Posterior vena cava (tissue), 2 donors: ENCODE measurements at places on chromosomes 3 and 15. TPM values are rescaled to one million over a fixed set of nuclear protein-coding genes. Genes with fewer than 3 reads are reported as not detected.

GRCh38 chr3:187878772-187879518 lies 133.7 kb upstream of the BCL6 start:
- no peak for DNase-seq

DNA sequence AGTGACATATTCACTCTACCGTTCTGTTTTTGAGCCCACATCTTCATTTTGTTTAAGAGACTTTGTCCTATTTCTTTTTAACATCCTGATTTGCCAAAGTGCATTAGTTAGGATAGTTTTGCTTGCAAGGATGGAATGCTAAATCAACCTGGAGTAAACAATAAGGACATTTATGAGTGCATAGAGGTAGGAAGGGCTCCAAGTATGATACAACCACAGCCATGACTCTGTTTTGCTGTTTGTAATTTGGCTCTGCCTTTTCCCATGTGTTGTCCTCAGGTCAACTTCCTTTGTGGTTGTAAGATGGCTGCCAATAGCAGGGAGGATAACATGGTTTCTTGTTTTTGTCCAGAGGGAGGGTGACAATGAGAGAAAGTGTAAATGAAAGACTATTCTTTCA lies 66.4 kb upstream of the GOLIM4 start:
- no peak for DNase-seq

DNA sequence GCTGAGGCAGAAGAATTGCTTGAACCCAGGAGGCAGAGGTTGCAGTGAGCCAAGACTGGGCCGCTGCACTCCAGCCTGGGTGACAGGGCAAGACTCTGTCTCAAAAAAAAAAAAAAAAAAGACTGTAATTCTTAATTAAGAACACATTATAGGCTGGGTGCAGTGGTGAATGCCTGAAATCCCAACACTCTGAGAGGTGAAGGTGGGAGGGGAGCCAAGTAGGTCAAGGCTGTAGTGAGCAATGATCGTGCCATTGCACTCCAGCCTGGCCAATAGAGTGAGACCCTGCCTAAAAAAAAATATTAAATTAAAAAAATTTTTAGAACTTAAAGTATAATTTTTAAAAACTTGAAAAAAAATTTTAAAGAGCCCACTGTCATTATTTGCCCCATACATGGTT lies 13.4 kb upstream of the ARPIN start:
- no peak for DNase-seq

Gene PLCH1
- 0.05 TPM for total RNA-seq

Gene TNNC1
- total RNA-seq, result 3.5 TPM

GRCh38 chr3:133038089-133038730 lies at the start of gene TMEM108:
TMEM108 (plus strand) TSS chr3:133038391.
- DNase-seq, result peak; percentile 91

DNA sequence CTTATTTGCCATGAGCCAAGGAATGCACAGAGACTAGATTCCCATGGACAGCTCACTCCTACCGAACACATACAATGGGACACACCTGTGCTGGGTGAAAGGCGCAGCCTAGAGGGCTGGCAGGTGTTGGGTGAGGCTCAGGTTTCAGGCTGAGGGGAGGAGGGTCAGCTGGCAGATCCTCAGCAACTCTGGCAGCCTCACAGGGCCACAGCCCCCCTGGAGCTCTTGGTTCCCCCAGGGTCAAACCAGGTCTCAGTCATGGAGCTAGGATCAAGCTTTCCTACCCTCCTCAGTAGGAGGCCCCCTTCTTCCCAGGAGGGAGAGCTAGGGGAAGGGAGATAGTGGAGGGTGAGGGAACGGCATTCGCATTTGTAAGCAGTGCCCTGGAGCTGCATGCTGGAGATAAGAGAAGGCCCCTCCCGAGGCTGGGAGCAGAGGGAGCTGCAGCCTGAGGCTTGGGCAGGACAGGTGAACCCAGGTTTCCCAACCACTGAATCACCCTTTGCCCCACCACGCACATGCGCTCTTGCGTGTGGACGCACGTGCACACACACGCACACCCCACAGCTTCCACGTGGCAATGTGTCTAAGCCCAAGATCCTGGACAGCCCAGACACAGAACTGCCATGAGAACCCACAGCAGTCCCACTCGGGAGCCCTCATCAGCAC lies 26.3 kb upstream of the TFRC start:
- DNase-seq, result peak; percentile 59

DNA sequence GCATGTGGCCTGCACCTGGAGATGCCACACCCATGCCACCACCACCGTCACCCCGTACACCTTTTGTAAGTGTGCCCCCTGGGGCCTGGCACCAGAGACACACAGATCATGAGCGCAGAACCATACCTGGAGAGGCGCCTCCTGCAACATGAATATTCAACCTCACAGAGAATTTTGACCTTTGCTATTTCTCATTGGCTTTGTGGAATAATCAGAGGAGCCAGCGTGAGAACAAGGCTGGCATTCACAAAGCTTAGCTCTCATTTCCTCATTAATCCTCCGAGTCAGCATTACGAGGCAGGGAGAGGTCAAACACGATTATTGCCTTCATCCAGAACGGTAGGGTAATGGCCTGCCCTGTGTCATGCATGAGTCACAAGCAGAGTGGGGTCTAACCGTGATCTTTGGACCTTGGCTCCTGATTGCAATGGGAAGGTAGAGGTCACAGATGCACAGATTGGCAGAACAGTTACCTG lies 73.0 kb upstream of the POMGNT2 start:
- no peak for DNase-seq

GRCh38 chr3:195337747-195338146 lies 66.8 kb upstream of the XXYLT1 start:
- no peak for DNase-seq

DNA sequence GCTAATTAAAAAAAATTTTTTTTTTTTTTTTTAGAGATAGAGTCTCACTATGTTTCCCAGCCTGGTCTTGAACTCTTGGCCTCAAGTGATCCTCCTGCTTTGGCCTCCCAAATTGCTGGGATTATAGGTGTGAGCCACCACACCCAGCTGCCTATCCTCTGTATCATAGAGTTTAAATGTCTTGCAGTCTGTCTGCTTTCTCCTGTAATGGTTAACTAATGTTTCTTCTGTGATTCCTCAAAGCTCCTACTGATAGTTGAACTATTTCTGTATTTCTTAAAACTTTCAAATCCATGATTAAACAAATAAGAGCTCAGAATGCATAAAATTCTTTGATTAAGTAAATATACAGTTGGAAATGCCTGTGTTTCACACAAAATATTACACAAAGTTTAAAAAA lies 115.4 kb upstream of the TPM1 start:
- no peak for DNase-seq

GRCh38 chr3:128554465-128555097 lies 61.6 kb upstream of the GATA2 start:
- DNase-seq, result peak; percentile 62

Gene LDHAL6B
- total RNA-seq, result not detected

- peak; percentile 87 for DNase-seq
Measured at GRCh38 chr3:194250098-194251002, 100.8 kb downstream of the CPN2 start.
